CD4-positive, CD25-positive, alpha-beta regulatory T cell (primary cell): ENCODE measurements at places on chromosomes 3 and 15.

- DNase-seq = no peak
These were observed 16.6 kb downstream of the CRYBG3 start for GRCh38 chr3:97838393-97838792.

DNA sequence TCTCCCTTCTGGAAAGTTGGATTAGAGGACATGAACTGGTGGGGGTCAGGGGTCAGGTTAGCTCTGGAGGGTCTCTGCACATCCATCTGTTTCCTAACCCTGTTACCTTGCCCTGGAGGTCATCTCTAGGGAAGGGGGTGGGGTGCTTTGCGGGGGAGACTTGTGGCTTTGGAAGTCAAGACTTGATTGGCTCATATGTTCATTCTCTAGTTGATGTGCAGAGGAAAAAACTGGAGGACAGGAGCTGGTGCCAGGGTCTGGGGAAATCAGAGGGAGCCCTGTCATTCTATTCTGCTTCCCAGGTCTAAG lies 42.9 kb upstream of the ROPN1 start:
- DNase-seq = no peak

DNA sequence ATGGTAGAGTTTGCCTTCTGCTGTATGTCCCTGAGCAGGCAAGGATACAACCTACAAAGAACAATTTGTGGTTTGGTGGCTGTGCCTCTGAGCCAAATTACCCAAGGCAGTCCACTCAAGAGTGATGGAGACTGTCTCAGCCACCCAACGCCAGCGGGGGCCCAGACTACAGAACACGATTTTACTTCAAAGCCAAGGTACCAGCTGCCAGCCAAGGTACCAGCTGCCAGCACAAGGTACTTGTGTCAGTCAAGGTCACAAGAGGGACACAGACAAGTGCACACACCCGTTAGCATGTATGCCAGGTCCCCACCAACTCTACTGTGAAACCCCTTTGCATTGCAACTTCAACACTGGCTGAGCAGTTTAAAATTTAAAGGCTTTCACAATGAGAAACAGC lies 23.5 kb downstream of the COLQ start:
- DNase-seq = no peak

- no peak for DNase-seq
These were observed 247.4 kb upstream of the TPM1 start for GRCh38 chr15:62795171-62795570.
